CD4-positive, CD25-positive, alpha-beta regulatory T cell (primary cell): ENCODE measurements at places on chromosomes 6 and 20.

DNA sequence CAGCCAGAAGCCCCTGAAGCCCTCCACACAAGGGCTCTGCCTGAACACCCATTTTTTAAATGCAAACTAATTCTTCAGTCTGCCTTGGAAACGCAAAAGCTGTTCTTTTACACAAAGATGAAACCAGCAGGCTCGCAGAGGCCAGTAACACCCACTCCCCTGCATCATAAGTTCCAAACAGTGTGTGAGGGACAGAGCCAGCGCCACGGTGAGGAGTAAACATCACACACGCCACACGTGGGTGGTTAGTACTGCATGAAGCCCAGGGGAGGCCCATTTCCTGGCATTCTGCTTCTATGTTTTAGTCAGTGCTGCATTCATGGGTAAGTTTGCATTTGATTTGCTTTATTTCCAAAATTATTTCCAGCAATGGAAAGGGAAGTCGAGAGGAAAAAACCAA is 217.7 kb upstream of the RIN2 start:
- no peak for DNase-seq

DNA sequence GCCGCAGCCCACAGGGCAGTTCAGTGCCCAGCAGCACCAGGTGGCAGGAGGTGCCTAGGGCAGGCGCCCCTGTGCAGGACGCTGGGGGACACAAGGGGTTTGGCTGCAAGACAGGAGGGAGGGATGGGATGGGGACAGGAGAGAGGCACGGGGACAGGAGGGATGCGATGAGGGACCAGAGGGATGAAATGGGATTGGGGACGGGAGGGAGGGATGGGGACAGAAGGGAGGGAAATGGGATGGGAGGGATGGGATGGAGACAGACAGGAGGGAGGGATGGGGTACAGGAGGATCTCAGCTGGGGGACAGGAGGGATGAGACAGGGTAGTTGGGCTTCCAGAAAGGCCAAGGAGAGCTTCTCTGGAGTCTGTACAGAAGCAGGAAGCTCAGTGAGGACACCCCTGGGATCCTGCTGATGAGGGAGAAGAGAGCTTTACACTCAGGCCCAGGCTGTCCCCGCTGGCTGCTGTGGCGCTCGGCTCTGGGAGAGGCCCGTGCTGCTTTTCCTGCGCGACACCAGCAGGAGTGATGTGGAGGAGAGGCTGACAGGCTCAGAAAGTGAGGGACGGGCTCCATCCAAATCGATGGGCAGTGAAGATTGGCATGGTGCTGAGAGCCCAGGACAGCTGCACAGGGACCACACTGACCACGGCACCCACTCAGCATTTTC is 400.8 kb downstream of the SMOC2 start:
- DNase-seq, result no peak

DNA sequence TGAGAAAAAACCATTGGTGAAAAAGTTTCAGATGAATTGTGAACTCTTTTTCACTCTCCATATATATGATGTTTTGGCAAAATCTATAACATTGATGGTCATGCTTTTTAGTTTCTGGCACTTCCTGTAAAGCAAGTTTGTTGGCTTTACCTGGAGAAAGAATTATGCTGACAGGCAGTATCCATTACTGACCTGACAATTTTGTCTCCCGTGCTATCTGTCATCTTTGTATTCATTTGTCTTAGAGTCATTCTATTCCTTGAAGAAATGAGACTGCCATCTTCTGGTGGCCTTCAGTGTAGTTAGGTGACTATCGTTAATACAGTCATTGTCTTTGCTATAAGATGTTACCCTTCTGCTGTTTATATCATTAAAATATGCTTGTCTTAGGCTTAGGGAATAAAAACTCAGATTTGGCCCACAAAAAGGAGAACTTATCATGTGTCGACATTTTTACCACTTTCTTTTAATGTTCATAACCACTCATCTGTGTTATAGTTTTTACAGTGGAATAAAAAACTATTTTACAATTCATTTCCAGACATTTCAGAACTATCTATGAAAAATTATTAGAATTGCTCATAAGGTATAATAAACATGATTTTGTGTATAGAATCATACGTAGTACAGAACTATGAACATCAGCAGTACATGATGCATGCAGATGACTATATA is 707.0 kb downstream of the EPM2A start:
- DNase-seq, result no peak

GRCh38 chr6:169095153-169095552 is 158.5 kb downstream of the THBS2 start:
- no peak for DNase-seq

GRCh38 chr6:153103319-153103655 is 27.8 kb downstream of the RGS17 start:
- no peak for DNase-seq

DNA sequence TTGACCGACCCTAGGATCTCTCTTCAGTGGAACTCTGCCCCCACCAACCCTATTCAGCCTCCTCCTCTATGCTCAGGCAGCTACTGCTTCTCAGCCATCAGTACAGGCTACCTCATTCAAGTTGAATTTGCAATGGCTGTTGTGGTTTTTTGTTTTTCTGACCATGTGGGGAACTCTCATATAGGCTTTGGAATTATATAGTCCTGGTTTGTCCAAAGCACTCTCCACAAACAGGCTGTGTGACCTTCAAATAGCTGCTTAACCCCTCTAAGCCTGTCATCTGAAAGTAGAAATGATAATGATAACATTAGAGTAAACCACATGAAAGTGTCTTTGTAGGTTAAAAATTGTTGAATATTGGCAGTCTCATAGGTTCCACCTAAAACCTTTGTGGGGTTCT is 80.3 kb downstream of the UNC5CL start:
- no peak for DNase-seq

DNA sequence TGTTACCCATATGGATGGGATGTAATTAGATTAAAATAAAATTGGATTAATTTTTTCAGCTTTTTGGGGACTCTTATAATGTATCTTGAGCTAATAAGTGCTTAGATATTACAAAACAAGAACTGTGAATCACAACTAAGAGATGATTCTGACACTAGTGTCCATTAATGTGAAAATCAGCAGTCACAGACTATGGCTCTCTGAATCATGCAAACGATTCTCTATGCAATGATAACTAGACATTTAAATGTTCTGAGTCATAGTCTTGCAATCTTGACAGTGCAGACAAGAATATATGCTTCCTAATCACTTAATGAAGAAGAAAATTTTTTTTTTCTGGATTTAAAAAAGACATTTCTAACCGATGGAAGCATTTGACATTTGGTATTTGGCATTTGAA is 82.2 kb upstream of the OPRM1 start:
- DNase-seq, result no peak

DNA sequence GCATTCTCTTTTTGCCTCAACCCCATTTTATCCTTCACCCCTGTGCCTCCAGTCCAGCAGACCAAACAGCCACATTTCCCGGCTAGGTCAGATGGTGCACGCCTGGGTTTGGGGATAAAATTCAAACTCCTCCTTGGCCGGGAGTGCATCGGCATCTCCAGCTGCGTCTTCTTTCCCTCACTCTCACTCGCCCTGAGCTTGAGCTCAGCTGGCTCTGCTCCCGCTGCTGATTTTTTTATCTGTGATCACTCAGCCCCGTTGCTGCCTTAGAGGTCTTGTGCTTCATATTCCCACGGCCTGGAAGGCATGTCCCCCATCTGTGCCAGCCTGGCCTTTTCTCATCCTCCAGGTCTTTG is 6.8 kb upstream of the EZR start:
- no peak for DNase-seq

GRCh38 chr6:167054987-167055386 is 55.8 kb downstream of the CEP43 start:
- DNase-seq, result no peak

GRCh38 chr6:142500250-142500786 is 198.5 kb downstream of the ADGRG6 start:
- DNase-seq, result no peak

- no peak for DNase-seq
Observed at GRCh38 chr6:159014406-159014805, 14.4 kb upstream of the RSPH3 start.

DNA sequence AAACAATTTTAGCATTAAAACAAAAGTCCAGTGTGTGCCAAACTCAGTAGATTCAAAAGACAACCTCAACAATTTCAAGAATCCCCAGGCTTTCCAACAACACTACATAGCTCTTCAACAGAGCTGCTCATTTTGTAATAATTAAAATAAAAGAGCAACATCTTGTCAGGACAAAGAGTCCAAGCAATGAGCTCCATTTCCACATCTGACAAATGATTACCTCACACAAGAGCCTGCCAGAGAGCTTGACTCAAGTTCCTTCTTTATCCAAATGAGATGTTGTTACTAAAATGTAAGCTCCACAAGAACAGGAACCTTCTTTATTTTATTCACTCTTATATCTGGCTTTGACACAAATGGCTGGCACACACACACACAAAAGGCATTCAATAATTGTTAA is 449.8 kb downstream of the HACE1 start:
- no peak for DNase-seq

DNA sequence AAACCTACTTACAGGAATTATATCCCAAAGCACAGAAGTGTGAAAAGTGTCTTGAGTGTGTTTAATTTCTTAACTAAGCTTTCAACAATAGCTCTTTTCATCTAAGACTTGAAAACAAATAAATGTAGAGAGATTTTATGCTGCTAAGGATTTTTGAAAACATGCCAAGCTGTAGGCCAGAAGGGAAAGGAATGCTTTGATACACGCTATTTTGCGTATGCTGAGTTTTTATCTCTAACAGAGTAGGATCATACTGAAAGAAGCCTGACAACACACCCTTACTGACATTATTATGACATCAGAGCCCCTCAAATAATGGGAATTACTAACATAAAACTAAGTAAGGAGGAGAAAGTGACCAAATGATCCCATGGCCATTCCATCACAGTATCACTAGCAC is 265.5 kb downstream of the KHDC1L start:
- no peak for DNase-seq

DNA sequence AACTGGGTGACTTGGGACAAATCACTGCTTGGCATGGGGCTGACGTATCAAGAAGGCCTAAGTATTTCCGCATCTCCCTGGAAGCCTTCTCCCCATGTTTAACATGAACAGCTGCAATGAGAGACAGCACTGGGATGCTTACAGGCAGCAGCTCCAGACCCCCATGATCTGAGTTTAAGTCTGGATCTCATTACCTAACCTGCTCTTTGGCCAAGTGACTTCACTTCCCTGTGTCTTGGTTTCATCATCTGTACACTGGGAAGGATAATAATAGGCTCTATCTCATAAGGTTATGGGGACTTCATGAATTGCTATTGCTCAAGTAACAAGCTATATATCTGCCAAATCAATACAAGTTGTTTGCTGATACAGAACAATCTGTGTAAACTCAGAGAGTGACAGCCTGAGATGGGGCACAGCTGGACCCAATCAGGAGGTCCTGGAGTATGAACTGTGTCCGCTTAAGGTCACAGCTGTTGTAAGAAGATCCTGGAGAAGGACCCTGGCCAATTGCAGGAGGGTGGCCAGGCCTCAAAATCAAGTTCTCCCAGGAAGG is 56.0 kb downstream of the TGM2 start:
- no peak for DNase-seq

DNA sequence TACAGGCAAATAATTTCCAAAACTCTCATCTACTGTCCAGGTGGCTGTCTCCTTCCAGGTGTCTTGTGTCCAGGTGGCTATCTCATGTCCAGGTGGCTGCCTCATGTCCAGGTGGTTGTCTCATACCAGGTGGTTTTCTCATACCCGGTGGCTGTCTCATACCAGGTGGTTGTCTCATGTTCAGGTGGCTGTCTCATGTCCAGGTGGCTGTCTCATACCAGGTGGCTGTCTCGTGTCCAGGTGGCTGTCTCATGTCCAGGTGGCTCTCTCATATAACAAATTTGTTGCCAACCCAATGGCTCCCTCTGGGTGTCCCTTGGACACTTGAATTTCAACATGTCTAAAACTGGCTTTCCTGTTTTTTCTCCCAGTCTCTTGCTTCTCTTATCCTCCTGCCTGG is 14.3 kb upstream of the SLC22A3 start:
- no peak for DNase-seq

DNA sequence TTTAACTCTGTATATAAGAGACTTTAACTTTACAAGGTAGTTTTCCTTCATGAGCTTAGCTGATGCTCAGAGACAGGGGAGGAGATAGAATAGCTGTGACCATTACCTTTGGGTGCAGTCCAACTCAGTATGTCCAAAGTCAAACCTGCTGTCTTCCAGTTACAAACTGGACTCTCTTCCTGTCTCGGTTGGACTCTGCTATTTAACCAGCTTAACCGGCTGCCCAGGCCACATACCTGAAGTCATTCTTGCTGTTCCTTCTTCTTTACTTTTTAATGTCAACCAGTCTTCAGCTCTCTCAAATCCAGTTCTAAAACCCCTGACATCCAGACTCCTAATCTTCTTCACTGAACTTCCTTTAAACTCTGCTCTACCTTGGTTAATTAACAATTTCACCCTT is 138.3 kb upstream of the TSHZ2 start:
- DNase-seq, result no peak
